ENCODE measurements at places on chromosomes 4 and X. TPM values are rescaled to one million over a fixed set of nuclear protein-coding genes. Genes with fewer than 3 reads are reported as not detected.

PAGE2 gene
- polyA plus RNA-seq, result not detected

SSX4 gene
- polyA plus RNA-seq, result not detected

DNA sequence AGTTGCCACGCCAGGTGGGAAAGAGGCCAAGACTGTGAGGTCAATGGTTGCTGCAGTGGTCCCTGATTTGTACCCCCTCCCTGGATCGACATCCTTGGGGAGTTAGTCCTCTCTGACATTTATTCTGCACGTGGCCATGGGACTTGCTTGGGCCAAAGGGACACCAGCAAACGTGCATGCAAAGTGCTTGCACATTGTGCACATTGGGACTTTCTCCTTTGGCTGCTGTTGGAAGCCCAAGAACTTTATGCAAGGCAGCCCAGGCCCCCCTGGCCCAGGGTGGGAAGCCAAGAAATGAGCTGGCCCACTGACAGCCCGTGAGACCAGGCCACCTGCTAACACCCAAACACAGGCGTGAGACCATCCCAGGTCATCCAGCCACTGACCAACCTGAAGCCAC lies 38.1 kb downstream of the SLC2A9 start:
- DNase-seq, result no peak

GRCh38 chr4:121749225-121749624 lies 15.7 kb downstream of the SMIM43 start:
- DNase-seq, result no peak

DNA sequence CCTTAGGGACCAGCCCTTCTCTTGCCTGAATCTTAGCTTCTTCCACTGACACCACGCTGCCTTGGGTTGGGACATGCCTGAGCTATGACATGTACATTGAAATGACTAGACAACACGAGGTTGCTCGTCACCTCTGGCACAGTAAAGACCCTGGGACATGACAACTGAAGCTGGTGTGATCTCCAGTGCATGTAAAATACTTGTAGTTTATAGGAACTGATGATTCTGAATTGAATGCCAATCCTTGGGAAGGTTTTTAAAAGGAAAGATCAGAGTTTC lies 100.7 kb upstream of the PGRMC2 start:
- DNase-seq, result no peak

- DNase-seq, result no peak
Measured at GRCh38 chr4:165967486-165967885, 94.4 kb downstream of the TLL1 start.

- no peak for DNase-seq
Measured at GRCh38 chr4:83440899-83441298, 14.7 kb downstream of the HELQ start.

DNA sequence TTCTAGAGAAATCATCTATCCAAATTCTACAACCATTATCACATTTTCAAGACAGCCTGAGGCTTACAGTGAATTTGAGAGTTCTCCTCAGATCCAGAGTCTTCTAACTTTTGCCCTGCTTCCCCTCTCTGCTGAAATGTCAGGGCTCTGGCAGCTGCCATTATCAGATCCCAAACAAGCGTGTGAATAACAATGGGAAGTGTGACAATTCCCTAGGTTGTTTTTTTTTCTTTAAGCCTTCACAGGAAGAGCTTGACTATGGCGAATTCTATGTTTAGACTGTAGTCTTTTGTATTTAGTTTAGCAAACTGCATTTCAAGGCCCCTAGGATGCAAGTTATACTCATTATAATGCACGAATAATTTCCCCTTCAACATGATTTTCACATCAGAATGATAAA lies 61.3 kb upstream of the KDR start:
- DNase-seq, result no peak

DCAF8L2 gene
- not detected for polyA plus RNA-seq

- no peak for DNase-seq
Measured at GRCh38 chr4:167028976-167029375, 205.3 kb downstream of the SPOCK3 start.

DNA sequence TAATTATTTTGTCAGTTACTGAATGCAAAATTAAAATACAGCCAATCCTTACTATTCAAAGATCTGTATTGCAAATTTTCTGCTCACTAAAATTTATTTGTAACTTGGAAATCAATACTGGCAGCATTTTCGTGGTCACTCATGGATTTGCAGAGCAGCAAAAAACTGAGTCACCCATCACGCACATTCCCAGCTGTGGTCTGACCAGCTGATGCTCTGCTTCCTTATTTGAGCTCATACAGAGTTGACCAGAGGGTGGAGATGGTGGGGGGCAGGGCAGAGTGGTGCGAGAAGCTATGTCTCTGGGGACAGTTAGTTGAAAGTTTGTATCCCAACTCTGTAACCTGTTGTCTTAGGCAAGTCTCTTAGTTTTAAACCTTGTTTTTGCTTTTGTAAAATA lies 214.8 kb downstream of the SPCS3 start:
- no peak for DNase-seq

Measured in right lung (tissue), 10 donors.